ENCODE measurements at places on chromosomes 13 and 19.

GRCh38 chr13:28423010-28423409, 71.9 kb downstream of the FLT1 start:
- no peak for DNase-seq

- DNase-seq, result no peak
Observed at GRCh38 chr13:101231751-101232428, 184.4 kb downstream of the NALCN start.

- DNase-seq, result no peak
Observed at GRCh38 chr19:38657633-38658222, 10.3 kb downstream of the ACTN4 start.

DNA sequence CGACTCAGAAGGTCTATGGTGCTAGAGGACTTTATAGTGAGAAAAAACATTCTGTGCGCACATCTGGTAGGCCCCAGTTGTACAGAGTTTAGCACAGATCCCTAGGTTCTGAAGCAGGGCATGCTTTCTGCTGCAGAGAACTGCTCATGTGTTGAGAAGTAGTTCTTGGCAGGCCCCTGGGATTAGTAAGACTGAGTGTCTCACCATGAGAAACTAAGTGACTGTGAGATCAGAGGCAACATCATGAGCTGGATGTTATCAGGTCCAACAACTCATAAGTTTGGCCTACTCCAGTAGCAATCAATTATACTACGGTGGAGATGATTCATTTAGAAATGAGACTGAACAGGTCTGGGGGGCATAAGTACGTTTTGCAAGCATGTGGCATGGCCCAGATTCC, 507.4 kb upstream of the KLF12 start:
- DNase-seq, result no peak

- DNase-seq, result no peak
Observed at GRCh38 chr19:3098141-3098514, 4.0 kb downstream of the GNA11 start.

DNA sequence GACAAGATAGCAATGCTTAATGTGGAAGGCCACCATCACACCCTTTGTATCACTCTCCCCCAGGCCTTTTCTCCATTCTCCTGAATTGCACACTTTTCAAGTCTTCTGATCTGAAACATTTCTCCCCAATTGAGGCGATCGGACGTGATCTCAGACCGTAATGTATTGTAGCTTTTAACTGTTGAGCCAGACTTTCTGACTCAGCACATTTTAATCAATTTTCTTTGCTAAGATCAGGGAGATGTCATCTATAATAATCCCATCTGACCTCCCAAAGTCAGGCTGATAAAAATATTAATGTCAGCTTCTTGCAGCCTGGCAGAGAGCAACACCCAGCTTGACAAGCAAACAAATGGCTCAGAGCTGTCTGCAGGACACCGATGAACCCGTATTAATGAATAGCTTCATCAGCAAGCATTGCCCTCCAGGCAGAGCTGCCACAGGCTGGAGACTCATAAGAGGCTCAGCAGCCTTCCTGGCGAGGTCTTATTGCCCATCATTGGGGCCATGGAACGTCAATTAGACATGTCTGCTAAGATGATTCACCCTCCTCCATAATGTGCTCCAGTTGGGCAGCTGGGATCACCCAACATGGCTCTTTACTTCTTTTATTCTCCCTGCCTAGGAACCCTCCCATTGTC, 60.2 kb upstream of the UQCRFS1 start:
- no peak for DNase-seq

DNA sequence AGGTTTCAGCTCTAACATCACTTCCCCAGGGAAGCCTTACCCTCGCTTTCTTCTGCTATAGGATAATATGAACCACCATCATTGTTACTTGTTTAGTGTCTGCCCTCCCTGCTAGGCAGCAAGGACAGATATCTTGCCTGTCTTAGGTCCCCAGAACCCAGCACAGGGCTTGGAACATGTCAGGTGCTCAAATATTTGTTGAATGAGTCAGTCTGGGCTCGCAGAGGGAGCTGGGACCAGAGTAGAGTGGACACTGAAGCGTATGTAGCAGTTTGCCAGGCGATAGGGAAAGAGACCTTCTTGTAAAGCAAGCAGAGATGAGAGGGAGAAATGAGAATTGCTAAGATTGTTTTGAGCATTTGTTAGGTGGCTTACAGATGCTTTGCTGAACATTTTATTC, 11.7 kb downstream of the BCKDHA start:
- no peak for DNase-seq

- no peak for DNase-seq
Observed at GRCh38 chr13:66534561-66534960, 695.6 kb downstream of the PCDH9 start.

- DNase-seq, result no peak
Observed at GRCh38 chr13:112711528-112712265, 21.9 kb downstream of the ATP11A start.

GRCh38 chr19:36605101-36605876, at the start of gene ZNF382:
ZNF382 (plus strand) TSS chr19:36605313; CDS start chr19:36609915, 4,602 bp downstream.
- peak; percentile 85 for DNase-seq

GRCh38 chr19:4376028-4376670, 24.2 kb downstream of the SH3GL1 start:
- DNase-seq, result no peak

GRCh38 chr13:106987427-106987785, 419.5 kb upstream of the ARGLU1 start:
- no peak for DNase-seq

Data from stimulated activated CD4-positive, alpha-beta T cell treated with anti-CD3 and anti-CD28 coated beads, TNF-alpha, amount 100 ng/mL, for 4 hours (primary cell).